ENCODE measurements at places on chromosomes 2 and 18.

GRCh38 chr18:3492721-3493120, 42.7 kb downstream of the TGIF1 start:
- DNase-seq, result no peak

DNA sequence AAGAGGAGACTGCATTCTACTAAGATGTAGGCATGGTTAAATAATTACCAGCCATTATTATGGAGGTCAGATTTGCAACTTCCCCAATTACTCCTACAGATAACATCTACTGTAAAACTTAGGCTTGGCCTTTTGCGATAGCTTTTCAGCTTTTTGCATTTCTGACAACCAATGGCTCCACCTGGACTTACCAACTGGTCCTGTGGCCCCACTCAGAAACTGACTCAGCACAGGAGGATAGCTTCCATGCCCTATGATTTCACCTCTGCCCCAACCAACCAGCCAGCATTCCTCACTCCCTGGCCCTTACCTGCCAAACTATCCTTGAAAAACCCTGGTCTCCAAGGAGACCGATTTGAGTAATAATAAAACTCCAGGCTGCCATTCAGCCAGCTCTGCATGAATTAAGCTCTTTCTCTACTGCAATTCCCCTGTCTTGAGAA, 28.2 kb downstream of the TUBB6 start:
- DNase-seq, result no peak

DNA sequence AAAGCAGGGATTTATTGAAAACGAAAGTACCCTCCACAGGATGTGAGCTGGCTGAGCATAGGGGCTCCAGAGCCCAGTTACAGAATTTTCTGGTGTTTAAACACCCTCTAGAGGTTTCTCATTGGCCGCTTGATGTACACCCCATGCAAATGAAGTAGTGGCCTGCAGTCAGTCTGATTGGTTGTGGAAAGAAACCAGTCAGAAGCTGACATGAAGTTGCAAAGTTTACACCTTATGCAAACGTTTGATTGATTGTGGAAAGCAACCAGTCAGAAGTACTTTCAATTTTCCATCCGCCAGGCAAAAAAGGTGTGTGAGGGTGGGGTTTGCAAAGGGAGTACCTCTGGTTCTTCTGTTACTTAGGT, 62.3 kb downstream of the VWA3B start:
- DNase-seq, result no peak

- no peak for DNase-seq
Observed at GRCh38 chr2:65716698-65717097, 284.3 kb upstream of the SPRED2 start.

GRCh38 chr2:23566241-23567142, 181.5 kb downstream of the KLHL29 start:
- DNase-seq, result no peak

GRCh38 chr2:17540093-17540812, at the start of gene VSNL1:
TSS of gene VSNL1 (plus strand) at chr2:17540696. CDS start at chr2:17592075, 51,379 bp downstream.
- no peak for DNase-seq

GRCh38 chr2:216956820-216957493, 97.1 kb upstream of the TNP1 start:
- no peak for DNase-seq

GRCh38 chr2:37653805-37654378, 17.6 kb downstream of the CDC42EP3 start:
- DNase-seq, result no peak

DNA sequence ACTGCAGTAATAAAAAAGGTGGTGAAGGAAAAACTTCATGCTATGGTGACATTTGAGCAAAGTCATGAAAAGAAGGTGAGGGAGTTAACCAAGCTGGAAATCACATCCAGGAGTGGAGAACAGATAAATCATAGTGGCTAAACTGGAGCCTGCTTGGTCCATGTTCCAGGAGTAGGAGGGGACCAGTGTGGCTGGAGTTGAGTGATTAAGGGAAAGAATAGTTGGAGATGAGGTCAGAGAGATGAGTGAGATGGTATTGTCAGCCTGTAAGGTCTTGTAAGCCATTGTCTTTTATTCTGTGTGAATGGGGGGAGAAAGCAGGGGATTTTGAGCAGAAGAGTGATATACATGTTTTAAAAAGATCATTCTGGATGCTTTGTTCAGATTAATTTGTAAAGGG, 52.3 kb downstream of the NABP1 start:
- DNase-seq, result no peak

DNA sequence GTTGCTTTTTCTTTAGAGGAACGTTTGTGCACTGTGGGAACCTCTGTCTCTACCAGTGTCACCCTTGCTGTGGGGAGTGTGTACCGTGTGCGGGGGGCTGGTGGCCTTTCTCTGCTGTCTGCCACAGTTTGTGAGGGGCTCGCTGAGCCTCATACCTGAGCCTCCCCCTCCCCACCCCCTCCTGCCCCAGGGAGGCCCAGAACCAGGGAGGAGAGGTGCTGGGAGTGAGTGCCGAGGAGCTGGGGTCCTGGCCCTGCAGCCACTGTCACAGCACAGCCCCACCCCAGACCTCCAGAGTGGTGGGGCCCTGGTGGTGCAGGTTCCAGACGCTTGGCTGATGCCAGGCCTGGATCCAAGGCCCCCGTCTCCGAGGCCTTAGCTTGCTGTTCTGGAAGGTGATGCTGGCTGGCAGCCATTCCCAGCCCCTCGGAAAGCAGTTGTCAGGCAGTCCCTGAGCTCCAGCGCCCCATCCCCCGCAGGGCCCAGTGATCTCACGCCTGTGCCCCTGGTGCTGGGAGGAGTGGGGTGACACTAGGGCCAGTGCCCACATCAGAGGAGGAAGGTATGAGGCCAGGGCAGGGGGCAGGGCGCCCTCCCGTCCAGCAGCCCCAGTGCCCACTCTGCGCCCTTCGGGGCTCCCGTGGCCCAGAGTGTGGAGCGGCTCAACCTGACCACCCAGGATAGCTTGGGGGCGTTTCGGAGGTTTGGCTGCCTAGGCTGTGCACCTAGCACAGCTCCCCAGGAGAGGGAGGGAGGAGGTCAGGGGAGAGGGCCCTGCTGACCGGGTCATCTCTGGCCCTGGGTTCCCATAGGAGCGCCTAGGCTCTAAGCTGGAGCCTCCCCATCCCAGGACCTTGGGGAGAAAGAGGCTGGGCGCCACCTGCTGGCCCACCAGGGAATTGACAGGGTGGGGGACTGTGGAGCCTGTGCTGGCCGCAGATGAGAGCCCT, 53.0 kb upstream of the ALPP start:
- no peak for DNase-seq

DNA sequence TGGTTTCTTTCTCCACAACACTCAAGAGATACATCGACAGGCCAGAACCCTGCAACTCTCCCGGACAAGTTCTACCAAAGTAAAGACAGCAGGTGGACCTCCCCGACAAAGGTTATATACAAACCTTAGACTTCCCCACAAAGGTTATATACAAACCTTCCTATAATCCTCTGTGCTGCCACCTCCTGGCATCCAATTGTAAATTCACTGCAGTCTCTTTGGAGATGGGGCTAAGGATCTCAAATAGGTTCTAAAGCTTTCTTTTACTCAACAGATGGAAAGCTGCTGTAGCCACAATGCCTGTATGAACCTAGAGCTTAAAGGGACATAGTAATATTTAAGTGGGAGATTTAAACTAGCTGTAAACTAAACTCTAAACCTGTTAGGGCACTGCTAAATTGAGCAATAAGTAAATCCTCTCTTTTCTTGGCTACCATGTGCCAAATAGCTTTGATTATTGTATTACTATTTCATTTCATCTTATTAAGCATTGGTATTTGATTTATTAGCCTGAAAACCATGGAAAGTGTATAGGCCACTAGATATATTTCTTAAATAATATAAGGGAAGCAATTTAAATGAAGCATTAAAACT, 9.8 kb upstream of the MREG start:
- no peak for DNase-seq

DNA sequence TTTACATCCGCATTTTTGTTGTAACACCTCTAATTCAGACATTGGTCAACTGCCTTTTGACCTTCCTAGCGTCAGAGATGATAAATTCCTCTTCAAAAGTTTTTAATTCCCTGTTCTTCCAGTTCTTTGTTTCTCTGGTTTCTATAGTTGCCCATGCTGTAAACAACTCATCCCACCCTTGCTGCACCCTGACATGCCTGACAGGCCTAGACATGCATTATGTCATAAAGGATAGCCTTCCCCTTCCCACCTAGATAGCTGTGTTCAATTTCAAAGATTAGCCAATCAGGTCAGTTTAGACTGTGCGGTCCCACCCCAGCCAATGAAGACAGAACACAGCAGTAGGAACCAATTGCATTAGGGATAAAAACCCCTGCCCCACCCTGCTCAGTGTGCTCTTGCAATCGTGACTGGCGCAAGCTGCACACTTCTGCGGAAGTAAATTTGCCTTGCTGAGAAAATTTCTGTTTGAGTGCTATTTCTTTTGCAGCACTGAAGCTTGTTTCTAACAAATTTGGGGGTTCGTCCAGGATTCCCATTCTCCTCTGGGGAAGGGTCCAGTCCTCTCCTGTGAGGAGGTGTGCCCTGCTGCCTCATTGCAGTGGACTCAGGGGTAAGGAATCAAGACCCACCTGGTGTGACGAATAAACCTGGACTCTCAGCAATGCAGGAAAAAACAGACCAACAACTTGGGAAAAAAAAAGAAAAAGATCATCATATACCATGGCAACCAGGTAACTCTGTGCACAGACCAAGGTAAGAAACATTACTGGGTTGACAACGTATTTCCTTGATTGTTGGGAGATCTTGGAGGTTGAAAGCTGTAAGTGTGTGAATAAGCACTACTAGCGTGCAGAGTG, 9.1 kb upstream of the SAP130 start:
- DNase-seq, result no peak

GRCh38 chr2:60991644-60992043, 25.9 kb upstream of the PEX13 start:
- no peak for DNase-seq

DNA sequence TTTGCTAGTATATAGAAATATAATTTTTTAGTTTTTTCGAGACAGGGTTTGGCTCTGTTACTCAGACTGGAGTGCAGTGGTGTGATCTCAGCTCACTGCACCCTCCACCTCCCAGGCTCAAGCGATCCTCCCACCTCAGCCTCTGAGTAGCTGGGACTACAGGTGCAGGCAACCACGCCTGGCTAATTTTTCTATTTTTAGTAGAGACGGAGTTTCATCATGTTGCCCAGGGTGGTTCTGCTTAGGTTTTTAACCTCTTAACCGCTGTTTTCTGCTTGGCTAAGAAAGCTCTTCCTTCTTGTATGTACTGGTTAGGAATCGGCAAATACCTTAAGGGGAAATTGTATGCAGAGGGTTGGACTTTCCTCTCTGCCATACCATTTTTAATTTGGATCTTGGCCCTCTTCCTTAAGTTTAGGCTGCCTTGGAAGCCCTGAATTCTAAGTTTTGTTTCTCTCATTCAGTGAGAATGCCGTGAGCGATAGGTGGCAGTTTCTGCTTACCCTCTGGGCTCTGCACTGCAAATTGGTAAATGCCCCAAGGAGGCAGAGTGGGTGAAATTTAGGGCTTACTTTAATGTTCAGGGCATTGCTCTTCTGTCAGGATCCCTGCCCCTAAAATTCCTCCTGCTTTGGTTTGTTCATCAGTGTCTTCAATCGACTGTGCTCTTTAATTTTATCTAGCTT, 32.3 kb downstream of the EML6 start:
- no peak for DNase-seq

GRCh38 chr18:28541276-28541930, 364.5 kb upstream of the CDH2 start:
- no peak for DNase-seq

DNA sequence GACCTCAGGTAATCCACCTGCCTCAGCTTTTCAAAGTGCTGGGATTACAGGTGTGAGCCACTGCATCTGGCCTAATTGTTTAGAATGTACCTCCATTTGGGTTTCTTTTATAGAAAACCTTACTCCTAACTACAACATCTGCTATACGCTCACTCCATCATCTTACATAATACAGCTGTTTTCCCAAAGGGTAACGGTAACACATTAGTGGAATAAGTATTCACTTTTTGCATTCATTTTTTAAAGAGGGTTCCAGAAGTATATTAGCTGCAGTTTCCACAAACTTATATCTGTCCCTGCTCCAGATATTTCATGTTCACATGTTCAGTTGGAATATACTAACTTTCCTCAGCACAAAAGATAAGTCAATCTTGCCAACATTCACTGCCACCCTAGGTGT, 640.1 kb upstream of the FSHR start:
- no peak for DNase-seq

GRCh38 chr2:113282747-113283533, 4.2 kb upstream of the PAX8 start:
- no peak for DNase-seq

DNA sequence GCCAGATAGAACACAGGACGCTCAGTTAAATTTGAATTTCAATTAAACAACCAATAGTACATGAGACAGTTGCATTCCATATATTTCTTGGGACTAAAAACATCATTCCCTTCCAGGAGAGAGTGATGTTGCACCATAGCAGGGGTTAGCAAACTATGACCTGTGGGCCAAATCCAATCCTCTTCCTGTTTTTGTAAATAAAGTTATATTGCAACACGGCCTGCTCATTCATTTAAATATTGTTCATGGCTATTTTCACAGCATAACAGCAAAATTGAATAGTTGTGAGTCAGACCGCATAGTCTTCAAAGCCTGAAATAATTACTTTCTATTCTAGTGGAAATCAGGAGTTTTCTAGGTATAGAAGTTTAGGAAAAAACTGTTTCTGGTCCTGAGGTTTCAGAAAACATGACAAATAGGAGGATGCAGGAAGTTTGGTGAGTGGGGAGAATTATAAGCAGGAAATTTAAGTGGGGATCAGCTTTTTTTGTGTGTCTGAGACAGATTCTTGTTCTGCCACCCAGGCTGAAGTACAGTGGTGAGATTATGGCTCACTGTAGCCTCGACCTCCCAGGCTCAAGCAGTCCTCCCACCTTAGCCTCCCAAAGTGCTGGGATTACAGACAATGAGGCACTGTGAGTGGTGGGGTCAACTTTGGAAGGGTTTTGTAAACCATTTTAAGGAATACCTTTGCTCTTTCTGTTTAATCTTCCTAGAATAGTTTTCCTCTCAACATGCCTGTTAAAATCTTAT, 131.5 kb downstream of the SOCS6 start:
- no peak for DNase-seq

GRCh38 chr2:1887915-1888314, 143.6 kb upstream of the PXDN start:
- DNase-seq, result no peak

GRCh38 chr2:26970244-26970927, at the start of gene MAPRE3:
TSS of gene MAPRE3 (plus strand) at chr2:26970637. CDS start at chr2:27022219, 51,582 bp downstream.
- DNase-seq, result peak; percentile 50

GRCh38 chr2:71586471-71586870, 133.1 kb downstream of the DYSF start:
- no peak for DNase-seq

- DNase-seq, result no peak
Observed at GRCh38 chr2:191538334-191538903, 139.5 kb upstream of the NABP1 start.

DNA sequence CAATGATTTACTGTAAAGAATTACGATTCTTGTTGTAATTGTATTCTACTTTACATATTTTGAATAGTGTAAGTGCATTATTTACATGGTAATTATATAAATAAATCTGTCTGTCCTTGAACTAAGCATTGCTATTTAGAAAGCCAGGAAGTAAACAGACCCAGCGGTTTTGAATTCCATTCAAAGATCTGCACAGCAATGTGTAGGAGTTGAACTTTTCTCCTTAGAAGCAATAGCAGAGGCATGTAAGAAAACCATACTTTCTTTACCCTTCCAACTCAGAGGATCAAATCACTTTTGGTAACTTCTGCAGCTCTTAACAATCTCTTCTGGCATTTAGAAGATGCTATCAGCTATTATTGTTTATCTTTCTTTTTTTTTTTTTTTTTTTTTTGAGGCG, 109.2 kb upstream of the VRK2 start:
- DNase-seq, result no peak
